ENCODE measurements at places on chromosomes 7 and 10.

DNA sequence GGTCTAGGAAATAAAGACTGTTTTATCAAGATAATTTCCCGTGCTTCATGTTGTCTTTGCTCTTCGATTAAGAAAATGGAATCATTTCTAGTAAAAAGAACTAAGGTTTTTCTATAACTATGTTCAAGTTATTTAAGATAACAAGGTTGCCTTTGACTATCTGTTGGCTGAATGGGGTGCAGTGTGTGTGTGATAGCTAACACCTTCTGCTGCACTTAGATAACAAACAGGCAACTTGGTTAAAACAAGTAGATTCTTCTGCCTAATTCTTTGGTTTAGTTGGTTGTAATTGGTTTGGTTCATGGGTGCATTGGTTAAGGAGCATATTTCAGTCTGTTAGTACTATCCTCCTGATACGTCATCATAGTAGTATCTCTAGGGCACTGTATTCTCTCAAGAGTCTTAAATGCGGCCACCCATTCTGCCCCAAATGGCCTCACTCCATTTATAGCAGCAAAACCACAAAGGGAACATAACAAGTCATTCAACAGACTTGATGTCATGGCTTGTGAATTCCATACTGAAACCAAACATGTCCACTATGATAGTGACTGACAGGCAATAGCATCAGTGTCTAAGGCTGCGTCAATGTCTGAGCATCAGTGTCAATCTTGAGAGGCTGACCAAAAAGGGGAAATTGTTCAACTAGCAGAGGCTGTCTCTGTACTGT lies 55.7 kb downstream of the CCDC3 start:
- DNase-seq, result no peak

GRCh38 chr7:55210716-55211115 lies 154.4 kb upstream of the LANCL2 start:
- DNase-seq, result no peak

GRCh38 chr7:50812841-50813475 lies 30.3 kb upstream of the GRB10 start:
- DNase-seq, result peak; percentile 60

DNA sequence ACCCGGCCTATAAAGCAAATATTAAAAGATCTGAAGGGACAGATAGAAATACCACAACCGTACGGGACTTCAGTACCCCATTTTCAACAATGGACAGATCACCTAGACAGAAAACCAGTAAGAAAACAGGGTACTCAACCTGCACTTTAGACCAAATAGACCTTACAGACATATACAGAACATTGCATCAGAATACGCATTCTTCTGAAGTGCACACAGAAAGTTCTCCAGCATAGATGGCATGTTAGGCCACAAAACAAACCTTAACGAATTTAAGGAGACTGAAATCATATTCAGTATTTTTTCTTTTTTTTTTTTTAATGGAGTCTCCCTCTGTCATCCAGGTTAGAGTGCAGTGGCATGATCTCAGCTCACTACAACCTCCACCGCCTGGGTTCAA lies 151.5 kb downstream of the TNS3 start:
- DNase-seq, result no peak

DNA sequence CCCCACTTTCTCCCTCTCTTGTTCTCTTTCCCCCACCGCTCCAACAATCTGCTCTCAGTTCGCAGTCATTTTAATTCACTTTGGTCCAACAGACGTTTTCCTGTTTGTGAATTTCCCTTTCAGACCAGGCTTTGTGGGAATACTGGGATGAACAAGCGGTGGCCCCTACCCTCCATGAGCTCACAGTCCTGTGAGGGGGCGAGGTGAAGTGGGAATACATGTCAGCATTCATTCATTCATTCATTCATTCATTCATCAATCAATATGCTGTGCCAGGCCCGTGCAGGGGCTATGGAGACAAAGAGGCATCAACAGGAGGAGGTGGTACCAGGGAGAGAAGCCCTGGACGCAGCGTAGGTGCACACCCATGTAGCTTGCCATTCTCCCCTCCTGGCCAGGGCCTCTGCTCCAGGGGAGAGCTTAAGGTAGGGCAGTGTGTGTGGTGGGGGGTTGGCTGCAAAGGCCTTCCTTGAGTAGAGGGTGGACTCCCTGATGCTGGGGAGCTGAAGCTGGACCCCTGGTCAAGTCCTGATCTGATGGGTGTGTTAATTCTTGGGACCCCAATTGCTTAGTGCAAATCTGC lies 16.1 kb downstream of the PRF1 start:
- DNase-seq, result no peak

- peak; percentile 70 for DNase-seq
Observed at GRCh38 chr10:104331208-104331838, 6.9 kb downstream of the ITPRIP start.

- DNase-seq, result peak; percentile 22
Observed at GRCh38 chr7:45938626-45939302, 17.7 kb upstream of the IGFBP3 start.

GRCh38 chr7:64744680-64745079 lies 49.5 kb upstream of the ZNF138 start:
- DNase-seq, result no peak

- DNase-seq, result peak; percentile 52
Observed at GRCh38 chr10:94069884-94070283, 76.2 kb downstream of the PLCE1 start.

DNA sequence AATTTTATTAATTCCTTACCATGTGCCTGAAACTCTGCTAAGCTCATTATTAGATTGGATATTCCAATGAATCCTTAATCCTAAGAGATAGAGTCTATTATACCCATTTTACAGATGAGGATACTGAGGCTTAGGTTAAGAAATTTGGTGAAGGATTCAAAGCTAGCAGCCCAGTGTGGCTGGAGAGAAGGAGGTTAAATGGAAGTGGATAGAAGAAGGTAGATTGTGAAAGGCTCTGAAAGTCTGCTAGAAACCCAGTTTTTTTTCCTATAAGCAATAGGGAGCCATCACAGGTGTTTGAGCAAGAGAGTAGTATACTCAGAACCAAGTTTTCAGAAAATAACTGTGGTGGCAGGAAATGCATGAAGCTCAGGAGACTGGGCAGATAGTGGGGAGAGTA lies 265.8 kb upstream of the NEBL start:
- no peak for DNase-seq

DNA sequence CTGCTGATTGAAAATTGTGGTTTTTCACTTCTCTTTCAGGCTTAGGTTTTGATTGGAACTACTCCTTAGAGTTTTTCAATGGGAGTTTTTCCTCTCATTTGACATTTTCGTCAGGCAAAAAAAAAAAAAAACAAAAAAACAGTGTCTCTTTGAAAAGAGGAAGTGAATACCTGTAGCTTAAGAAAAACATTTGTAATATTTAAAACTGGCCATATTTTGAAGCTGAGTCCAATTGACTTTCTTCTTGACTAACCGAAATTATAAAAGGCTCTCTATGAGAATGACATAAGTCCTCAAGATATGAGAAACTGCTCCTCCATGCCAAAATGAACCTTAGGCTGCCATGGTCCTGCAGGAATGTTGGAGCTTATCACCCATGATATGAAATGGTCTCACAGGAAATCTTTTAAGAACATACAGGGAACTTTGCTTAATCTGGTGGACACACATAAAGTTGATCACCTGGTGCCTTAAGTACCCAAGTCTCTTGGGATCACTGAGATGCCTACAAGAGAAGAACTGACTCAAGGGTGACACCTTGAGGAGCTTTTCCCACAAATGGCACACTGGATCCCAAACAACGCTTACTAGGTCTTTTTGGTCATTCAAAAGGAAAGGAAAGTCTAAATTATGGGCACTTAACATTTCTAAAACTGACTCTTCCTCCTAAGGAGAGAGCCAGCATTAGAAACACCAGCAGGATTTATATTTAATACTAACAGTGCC lies 263.4 kb downstream of the CDC14C start:
- DNase-seq, result no peak

- DNase-seq, result no peak
Observed at GRCh38 chr7:84216472-84216871, 21.9 kb upstream of the SEMA3A start.

- DNase-seq, result no peak
Observed at GRCh38 chr10:115026746-115027140, 66.4 kb upstream of the ATRNL1 start.

GRCh38 chr7:144019457-144019856 lies 19.3 kb downstream of the OR6B1 start:
- peak; percentile 96 for DNase-seq

DNA sequence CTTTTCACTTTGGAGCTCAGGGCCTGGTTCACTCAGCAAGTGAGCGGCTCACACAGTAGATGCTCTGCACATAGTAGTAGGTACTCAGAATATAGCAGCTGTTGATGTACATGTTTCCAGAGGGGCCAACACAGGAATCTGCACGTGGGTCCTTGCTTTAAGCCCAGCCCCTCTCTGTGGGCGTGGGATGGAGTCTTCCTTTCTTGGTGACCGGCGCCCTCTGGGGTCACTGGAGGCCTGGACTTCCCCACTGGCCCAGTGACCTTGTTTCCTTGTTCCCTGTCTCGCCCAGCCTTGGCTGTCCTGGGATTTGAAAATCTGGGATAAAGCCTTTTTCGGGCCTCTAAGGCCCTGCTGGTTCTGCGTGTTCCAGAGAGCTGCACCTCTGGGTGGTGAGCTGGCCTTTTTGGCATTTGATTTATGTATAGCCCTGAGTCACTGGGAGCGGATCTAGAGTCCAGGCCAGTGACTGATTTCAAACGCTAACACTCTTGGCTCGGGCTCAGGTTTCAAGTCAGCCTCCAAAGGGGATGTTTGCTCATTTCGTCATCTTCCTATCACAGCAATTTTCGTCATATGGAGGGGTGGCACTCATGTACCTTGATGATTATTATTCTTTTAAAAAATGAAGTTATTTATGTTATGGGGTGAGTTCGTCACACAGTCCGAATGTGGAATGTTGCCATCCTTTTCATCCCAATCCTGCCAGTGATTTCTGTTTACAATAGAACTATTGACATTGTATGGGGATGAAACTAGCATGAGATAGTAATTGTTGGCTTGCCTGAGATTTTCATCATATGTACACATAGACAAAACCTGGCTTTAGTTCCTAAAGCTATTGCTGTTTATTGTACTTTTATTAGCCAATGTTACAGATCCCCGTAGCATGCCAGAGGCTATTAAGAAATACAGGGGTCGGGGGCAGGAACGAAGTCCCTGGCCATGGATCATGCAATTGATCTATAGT lies 65.5 kb downstream of the CUX1 start:
- DNase-seq, result peak; percentile 57

- DNase-seq, result no peak
Observed at GRCh38 chr7:101804967-101805366, 12.5 kb upstream of the CUX1 start.

DNA sequence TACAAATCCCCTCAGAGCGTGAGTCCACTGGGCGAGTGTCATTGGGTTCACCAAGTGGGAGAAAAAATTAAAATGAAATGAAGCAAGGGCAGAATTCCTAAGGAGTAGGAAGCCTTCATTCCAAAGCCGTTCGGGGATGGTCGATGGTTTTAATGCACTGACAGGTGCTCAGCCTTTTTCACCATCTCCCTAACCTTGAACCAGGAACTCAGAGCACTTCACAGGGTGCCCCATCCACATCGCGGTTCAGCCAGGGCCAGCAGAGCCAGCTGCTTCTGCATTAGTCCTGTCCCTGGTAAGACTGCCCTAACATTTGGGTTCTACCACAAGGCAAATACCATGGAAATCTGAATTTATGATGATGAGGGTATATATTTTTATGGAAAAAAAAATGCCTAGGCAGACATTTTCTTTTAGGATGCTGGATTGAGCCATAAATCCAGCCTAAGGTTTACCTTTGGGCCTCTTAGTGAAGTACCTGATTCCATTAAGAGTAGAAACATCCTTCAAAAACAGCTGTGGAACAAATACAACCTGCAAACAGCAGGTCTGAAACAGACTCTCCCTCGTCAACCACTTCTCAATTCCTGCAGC lies 203.5 kb upstream of the RNF32 start:
- no peak for DNase-seq

DNA sequence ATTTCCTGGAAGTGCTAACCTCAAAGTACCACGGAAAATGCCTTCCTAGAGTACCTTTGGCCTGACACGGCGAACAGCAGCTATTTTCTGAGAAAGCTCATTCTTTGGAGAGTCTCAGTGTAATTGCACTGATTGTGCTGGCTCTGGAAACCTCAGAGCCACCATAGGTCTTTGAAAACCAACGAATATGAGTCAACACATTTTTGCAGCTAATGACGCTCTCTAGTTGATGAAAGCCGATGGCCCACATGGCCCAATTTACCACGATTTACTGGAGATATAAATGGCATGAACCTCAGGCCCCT lies 187.1 kb downstream of the ADARB2 start:
- no peak for DNase-seq

DNA sequence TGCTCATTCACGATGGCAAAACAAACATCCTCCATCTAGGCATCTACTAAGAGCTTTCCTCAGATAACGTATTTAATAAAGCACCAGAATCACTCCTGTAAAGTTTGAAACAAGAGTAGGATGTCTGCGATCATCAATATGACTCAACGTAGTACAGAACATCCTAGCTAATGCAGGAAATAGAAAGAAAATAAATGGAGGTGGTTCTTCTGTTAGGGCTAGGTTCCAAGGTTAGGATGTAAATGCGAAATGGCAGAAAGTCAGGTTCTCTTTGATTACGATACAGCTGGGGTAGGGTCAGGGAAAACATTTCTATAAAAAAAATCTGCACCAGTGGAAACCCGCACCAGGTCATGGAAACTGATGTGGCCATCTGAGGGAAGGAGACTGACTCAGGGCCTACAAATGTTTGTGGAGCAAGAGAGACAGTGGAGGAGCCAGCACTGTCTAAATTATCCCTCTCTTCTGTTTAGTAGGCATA lies 29.1 kb downstream of the CCDC6 start:
- DNase-seq, result no peak

GRCh38 chr7:522071-522950 lies 2.7 kb upstream of the PDGFA start:
- DNase-seq, result peak; percentile 60

DNA sequence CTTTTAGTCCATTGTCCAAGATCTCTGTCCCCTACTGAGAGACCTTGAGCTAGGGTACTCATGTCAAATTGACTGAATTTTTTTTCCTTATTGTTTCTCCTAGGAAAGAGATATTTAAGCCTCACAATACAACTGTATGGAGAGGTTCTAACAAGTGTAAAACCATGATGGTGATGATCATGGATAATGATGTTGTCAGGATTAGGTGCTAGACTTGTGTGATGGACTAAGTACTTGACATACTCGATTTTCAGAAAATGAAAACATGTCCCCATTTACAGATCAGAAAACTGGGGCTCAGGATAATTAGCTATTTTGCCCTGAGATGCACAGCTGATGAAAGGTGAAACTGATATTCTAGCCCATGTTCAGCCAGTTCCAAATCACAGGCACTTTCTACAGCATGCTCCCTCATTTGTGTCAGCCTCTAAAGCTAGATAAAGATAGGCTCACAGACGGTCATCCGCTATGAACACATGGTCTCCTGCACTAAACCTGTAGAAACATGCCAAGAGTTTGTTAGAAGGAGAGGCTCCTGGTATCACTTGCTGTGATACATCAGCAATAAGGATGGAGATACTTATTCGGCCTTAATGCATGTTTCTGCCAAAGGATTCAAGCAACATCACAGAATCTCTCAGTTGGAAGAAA lies 67.6 kb downstream of the CREB3L2 start:
- DNase-seq, result no peak

DNA sequence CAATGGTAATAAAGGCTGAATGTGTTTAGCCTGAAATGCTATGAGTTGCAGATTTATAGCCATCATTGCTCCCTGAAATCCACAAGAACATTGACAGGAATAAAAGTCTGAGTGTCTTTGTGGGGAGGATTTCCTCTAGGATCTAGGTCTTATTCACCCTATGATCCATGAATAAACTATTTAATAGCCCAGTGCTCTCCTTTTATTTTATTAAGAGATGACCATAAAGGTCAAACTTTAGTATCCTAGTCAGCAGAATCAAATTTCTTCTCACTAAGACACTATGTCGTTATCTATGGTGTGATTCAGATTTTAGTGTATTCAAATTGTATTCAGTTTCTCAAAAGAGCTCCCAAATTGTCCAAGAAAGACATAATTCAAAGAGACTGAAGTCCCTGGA lies 67.8 kb upstream of the AKR1E2 start:
- no peak for DNase-seq
